Astrocyte of the hippocampus (primary cell): ENCODE measurements at places on chromosomes 2 and 18.

GRCh38 chr18:73613706-73614340 is 533.8 kb downstream of the FBXO15 start:
- DNase-seq, result no peak

DNA sequence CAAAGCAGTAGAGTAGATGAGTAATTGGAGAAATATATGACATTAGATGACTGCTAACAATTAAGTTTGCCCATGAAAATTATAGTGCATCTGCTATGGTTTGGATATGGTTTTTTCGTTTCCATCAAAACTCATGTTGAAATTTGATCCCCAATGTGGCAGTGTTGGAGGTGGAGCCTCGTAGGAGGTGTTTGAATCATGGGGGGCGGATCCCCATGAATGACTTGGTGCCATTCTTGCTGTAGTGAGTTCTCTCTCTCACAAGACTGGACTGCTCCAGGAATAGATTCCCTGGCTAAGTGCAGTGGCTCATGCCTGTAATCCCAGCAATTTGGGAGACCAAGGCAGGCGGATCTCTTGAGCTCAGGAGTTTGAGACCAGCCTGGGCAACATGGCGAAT is 9.7 kb upstream of the CUL3 start:
- no peak for DNase-seq

DNA sequence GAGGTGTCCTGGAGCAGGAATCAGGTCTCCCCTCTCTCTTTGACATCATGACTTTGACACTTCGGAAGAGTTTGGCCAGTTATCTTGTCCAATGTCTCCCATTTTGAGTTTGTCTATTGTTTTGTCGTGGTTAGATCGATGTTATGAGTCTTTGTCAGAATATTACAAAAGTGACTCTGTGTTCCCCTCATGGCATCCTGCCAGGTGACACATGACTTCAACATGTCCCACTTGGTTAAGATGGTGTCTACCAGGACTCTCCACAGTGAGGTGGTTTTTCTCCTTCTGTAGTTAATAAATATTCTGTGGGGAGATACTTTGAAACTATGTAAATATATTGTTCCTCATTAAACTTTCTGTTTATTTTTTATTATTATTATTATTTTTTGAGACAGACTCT is 76.6 kb upstream of the BZW1 start:
- DNase-seq, result no peak

DNA sequence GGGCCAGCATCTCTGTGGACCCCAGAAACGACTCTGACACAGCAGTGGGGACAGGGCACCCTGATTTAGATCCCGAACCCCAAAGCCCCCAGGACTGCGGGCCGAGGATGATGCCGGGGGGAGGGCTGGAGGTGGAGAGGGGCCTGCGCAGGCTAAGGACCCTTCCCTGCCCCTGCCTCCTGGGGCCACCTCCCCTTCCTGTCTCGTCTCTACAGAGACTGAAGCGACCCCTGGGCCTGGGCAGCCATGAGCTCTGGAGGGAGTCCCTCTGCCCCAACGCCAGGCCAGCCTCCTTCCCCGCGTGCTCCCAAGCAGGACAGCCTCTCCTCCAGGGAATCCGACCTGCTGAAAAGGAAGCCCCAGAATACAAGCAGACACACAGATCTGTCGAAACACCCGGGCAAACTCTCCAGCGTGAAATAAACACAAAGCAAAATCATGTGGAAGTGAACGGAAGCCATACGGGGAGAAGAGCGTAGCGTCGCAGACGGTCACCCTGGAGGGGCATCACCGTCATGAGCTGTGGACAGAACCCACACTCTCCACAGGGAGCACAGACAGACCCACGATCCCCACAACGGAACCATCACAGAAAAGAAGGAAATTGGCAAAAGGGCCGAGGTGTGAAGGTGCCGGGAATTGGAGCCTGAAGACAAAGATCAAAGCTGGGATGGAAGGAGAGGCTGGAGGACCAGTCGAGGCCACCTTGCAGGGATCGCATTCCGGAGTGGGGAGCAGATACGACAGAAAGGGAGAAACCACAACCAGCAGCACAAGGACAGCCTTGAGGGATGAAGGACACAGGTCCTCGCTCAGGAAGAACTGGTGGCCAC is 51.0 kb upstream of the CTDP1 start:
- no peak for DNase-seq

DNA sequence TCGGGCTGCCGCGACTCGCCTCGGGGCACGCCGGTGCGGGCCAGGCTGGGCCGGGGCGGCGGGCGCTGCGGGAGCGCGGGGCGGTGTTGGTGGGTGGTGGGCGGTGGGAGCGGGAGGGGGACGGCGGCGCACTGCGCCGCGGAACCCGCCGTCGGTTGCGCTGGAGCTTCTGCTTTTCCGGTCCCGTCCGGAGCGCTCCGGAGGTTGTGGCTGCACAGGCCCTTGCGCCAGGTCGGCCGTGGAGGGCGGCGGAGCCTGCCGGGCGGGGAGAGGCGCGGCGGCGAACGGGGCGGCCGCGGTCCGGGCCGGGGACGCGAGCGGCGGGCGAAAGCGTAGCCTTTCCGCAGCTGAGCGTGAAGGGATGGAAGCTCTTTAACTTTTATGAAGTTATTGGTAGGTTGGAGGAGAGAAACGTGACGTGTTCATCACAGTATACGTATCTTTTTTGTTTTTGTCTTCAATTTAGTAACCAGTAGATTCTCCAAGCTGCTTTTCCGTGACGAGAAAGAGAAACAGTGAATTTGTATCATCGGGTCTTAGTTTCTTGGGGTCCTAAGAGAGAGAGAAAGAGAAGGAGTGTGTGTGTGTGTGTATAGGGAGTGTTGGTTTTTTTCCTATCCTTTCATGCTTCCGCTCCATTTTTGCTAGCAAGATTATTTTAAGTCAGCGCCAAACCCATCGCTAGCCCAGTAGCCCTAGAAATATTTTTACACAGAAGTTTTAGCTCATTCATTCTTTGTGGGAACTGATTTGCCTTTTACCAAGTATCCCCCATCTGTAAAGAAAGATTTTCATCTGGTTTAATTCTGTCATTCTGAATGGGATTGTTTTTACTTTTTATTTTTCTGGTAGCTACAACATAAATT is 535 bp downstream of the ATG4B start:
- no peak for DNase-seq

GRCh38 chr18:31983976-31984375 is 34.6 kb upstream of the RNF125 start:
- DNase-seq, result no peak

GRCh38 chr18:55354795-55355194 is 233.2 kb downstream of the TCF4 start:
- DNase-seq, result peak; percentile 57

- peak; percentile 44 for DNase-seq
Measured at GRCh38 chr2:97951155-97951680, 44.5 kb downstream of the TMEM131 start.

DNA sequence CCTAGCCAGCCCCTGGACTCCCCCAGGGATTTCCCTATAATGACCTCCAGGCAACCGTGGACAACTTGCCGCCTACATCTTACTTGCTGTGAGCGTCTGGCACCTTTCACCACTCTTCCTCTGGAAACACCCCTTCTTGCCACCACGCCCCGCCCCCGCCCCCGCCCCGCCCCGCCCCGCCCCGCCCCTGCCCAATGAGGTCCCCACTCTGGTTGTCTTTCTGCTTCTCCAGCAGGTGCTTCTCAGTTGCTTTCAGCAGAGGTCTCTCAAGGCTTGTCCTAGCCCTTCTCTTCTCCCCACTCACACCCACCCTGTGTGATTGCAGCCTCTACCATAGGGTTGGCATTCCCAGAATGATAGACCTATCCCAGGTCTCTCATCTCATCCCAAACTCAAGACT is 214.5 kb downstream of the EN1 start:
- DNase-seq, result no peak

- no peak for DNase-seq
Measured at GRCh38 chr18:46224181-46224775, 120.1 kb downstream of the HAUS1 start.

DNA sequence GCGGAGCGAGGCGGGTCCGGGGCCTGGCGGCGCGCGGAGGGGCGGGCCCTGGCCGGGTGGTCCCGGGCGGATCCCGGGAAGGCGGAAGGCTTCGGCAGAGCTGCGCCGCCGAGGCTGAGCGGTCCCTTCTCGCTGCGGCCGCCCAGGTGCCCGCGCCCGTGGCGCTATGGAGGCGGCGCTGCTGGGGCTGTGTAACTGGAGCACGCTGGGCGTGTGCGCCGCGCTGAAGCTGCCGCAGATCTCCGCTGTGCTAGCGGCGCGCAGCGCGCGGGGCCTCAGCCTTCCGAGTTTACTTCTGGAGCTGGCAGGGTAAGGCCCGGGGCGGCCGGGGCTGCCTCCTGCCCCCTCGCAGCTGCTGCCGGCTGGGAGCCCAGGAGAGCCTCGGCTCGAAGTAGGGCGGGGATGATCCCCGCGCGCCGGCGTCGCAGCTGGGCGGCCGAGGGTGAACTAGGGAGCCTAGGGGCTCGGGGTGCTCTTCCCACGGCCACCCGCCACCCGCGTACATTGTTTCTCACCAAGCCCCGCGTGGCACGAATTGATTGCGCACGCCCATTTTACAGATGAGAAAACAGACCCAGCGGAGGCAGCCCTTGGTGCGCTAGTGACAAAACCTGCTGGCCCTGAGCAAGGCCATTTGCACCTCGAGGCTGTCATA is at the start of gene SLC66A3:
Gene SLC66A3 (plus strand): TSS at position 87 of the 655 bp plus-strand sequence. CDS start 80 bp downstream, at position 167.
- DNase-seq, result peak; percentile 95

GRCh38 chr2:10202131-10202665 is 79.7 kb downstream of the RRM2 start:
- DNase-seq, result peak; percentile 46

- no peak for DNase-seq
Measured at GRCh38 chr2:25169073-25169470, 692 bp upstream of the POMC start.

GRCh38 chr2:68784188-68784587 is 49.6 kb downstream of the ARHGAP25 start:
- DNase-seq, result no peak

GRCh38 chr2:239022437-239023260 is 174.8 kb downstream of the TWIST2 start:
- no peak for DNase-seq

- no peak for DNase-seq
Measured at GRCh38 chr2:99725820-99726219, 236.0 kb upstream of the REV1 start.

DNA sequence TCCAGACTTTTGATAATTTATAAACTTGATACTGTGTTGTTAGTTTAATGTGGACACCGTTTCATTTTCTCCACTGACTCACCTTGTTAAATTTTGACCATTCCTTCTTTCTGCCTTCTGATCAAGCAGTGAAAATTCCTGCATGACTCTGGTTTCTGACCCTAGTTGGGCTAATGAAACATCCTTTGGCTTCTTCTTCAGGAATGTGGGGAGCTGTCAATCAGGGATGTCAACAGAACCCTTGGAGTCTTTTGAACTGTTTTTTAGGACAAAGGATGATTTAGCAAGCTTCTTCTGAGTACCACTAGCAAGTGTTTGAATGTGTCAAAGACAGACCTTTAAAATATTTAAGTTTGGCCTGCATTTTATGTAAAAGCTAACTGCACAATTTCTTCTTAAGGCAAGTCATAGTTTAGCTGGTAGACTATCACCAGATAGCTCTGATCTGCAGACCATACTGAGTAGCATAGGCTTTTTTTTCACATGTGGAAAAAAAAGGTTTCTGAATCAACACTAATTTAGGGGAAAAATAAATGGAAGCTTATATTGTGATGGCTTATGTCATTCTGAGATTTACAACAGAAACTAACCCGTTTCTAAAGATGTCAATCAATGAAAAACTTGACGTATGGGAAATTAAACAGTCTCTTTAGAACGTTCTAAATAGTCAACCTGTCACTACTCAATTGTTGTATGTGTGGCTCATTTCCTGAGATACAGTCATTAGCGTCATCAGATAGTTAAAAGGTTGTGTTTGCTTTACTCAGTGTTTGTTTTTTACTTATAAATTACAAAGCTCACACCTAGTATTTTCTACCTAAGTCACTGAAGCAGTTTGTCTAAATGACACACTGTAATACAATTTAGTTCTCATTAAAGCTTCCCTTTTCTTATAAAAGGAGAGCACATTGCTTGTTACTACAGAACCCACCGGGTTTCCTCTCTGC is 311.4 kb downstream of the PTPRM start:
- DNase-seq, result peak; percentile 30
